Stimulated activated CD8-positive, alpha-beta memory T cell treated with anti-CD3 and anti-CD28 coated beads, Interleukin-4, amount 100 ng/mL, for 1 hour (primary cell): ENCODE measurements at places on chromosomes 4 and X.

GRCh38 chrX:111581086-111581485, 69.6 kb downstream of the SERTM2 start:
- DNase-seq: no peak

DNA sequence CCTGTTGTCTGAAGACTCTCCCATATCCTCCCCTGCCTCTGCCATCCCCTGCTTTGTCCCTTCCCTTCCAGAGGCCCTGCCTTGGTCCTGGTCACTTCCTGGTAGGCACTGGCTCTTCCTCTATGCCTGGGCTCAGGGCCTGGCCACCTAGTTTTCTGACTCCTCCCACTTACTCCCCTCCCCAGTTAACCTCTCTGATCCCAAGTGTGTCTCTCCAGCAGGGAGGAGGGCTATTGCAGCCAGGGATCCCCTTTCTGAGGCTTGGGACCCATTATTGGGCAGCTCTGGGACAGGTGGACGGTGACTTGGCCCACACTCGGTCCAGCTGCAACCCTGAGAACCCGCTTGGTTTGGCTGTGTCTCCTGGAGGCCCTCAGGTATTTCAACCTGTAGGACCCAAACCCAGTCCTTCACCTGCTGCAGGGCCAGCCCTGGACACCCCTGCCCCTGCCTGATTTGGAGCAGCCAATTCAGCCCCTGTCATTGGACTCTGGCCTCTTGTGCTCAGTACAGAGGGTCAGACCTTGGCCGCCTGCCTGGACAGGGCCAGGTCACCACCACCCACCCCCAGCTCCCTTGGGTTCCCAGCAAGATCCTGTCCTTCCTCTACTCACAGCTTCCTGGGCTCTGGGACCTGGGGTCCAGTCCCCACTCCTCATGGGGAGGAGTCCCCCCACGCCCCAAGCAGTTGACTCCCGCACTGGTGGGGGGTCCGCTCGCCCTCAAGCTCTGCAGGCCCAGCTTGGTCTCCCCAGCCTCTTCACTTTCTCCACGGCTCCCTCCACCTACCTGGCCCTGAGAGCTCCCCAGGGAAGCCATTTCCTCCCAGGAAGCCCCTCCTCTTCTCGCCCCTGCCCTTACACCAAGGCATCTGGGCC, 1.1 kb upstream of the SH3BP2 start:
- no peak for DNase-seq

GRCh38 chr4:24775750-24776149, 19.6 kb upstream of the SOD3 start:
- no peak for DNase-seq

DNA sequence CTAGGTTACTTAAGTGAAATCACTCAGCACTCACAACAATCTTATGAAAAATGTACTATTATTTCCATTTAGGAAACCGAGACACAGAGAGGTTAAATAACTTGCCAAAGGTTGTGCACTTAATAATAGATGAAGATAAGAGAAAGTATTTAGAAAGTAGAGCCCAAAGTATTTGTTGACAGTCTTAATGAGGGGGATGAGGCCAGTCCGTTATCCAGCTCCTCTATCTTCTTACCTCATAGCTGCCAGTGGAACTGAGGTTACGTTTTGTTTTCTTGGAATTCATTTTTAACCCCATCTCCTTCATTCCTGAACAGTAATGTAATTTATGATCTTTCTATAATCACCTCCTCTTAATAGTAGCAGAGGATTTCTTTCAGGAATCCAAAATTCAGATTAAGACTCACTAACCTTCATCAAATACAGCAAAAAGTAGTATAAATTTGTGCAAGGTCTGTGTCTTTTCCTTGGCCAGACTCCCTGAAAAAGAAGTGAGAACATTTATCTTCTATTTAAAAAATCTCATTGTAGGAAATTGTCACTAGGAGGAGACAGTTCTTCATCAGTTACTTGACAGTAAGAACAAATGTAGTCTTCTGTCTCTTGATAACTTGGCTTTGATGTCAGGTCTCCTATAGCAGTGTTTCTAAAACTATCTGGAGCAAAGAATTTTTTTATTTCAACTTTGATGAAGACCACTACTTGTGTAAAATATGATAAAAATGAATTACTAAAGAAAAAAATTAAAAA, 35.5 kb downstream of the F8 start:
- DNase-seq: no peak

DNA sequence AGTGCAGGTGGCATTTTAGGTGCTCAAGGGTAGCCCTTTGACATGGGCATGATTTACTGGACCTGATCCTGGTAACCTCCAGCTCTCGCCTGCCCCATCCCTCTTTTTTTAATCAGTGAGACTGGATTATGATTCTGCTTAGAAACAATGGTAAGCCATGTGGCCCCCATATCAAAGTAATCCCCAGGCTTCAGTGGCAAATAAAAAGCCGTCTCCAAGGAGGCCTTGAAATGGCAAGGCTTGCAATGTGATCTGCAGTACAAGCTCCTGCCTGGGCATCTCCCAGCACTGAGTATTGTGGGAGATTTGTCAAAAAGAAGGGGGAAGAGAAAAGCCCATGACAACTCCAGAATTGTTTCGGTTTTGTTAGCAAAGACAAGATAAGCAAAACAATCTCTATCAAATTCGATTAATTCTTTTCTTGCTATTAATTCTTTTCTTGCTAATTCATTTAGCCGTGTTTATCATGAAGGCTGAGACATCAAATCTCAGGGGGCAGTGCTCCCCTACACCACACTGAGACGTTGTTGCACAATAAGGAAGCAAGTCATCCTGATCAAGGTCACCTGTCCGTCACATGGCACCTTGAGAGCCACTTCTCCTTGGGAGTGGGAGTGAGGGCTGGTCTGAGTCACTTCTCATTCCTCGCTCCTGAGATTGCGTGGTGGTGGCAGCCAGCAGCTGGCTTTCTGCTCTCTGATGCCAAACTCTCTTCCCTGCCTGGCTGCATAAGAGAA, 312.7 kb upstream of the GATB start:
- no peak for DNase-seq

- DNase-seq: no peak
These were observed 24.7 kb downstream of the OFD1 start for GRCh38 chrX:13759152-13759718.

GRCh38 chr4:112885897-112886296, 163.6 kb upstream of the ANK2 start:
- DNase-seq: no peak
